Activated naive CD4-positive, alpha-beta T cell (primary cell): ENCODE measurements at places on chromosomes 2 and 18.

DNA sequence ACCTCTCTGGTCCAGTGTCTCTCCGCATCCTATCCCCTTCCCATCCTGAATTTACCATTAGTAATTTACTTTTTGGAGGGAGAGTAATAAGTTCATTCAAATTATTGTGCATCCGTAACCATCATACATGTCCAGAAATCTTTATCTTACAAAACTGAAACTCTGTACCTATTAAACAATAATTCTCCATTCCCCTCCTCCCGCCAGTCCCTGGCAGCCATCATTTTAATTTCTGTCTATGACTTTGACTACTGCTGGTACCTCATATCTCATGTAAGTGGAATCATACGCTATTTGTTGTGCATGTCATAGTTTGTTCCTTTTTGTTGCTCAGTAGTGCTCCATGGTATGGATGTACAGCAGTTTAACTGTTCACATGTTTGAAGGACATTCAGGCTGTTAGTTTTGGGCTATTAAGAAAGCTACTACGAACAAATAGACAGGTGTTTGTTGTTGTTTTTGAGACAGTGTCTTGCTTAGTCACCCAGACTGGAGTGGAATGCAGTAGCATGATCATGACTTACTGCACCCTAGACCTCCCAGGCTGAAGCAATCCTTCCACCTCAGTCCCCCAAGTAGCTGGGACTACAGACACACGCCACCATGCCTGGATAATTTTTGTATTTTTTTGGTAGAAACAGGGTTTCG, 2.0 kb downstream of the LIMS1 start:
- DNase-seq: no peak

GRCh38 chr2:195808189-195808588, 151.2 kb downstream of the SLC39A10 start:
- DNase-seq: no peak

DNA sequence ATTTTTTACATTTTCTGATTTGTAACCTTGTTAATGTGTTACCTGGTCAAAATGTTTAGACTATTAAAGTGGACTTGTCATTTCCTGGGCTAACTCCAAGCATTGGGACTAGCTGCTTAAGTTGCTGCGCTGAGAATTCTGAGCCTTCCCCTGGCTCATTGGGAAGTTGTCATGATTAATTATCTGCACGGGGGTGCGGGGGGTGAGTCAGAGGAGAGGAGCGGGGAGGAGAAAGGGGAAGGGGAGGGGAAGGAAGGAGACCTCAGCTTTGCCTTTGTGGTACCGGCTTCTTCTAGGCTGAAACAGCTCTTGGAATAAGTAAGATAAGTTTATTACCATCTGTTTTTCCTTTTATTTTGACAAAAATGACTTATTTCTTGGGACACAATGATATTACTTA, 52.9 kb upstream of the APCDD1 start:
- DNase-seq: no peak

GRCh38 chr2:209334188-209335017, 89.4 kb upstream of the MAP2 start:
- DNase-seq: no peak

DNA sequence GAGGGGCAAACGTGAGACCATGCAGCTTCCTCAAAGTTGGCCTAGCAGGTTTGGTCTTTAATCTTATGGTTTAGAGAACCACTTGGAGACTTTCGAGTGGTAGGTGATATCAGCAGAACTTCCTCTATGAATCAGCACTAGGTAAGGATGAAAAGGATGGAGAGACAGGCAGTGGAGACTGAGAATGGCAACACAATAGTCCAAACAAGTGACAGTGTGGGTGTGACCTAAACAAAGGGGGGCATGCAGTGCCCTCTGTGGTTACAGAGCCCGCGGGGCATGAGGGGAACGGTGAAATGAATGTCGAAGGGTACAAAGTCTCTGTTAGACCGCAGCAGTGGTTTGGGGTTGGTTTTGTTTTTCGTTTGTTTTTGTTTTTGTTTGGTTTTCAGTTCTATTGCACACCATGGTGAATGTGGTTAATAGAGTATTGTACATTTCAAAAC, 143.9 kb downstream of the L3MBTL4 start:
- DNase-seq: no peak

DNA sequence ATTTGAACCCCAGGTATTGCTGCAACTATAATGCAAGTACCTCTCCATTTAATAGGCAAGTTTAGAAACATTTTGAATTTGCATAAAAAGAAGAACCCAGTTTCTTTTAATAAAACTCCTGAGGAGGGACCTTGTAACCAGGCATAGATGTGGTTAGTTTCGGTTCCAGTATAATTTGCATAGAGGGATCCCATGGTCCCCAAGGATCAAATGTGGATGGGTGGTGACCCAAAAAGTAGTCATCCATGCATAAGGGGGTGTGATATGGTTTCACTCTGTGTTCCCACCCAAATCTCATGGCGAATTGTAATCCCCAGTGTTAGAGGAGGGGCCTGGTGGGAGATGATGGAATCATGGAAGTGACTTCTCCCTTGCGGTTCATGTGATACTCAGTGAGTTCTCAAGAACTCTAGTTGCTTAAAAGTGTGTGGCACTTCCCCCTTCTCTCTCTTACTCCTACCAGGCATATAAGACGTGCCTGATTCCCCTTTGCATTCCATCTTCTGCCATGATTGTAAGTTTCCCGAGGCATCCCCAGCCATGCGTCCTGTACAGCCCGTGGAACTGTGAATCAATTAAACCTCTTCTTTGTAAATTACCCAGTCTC, 40.2 kb upstream of the SKA1 start:
- no peak for DNase-seq

- DNase-seq: no peak
Measured at GRCh38 chr2:102304711-102305611, 6.4 kb upstream of the IL1RL1 start.

GRCh38 chr2:100274076-100274475, 48.2 kb downstream of the LONRF2 start:
- no peak for DNase-seq

GRCh38 chr18:32753656-32754260, 19.1 kb downstream of the KLHL14 start:
- DNase-seq: no peak

DNA sequence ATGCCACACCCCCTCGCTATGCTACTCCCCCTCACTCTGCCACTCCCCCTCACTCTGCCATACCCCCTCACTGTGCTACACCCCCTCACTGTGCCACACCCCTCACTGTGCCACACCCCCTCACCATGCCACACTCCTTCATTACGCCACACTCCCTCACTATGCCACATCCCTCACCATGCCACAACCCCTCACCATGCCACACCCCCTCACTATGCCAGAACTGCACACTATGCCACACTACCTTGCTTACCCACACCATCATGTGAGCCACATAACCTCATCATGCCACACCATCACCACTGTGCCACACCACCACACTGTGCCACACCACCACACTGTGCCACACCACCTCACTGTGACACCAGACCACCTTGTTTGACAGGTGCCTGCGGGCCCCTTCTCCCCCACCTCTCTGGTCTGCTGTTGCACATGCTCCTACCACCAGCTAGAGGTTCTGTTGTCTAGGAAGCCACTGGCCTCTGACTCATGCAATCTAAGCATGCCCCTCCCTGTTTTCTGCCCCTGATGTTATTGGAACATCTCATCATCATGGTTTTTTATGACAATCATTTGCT, 22.0 kb downstream of the MARCHF4 start:
- DNase-seq: no peak

DNA sequence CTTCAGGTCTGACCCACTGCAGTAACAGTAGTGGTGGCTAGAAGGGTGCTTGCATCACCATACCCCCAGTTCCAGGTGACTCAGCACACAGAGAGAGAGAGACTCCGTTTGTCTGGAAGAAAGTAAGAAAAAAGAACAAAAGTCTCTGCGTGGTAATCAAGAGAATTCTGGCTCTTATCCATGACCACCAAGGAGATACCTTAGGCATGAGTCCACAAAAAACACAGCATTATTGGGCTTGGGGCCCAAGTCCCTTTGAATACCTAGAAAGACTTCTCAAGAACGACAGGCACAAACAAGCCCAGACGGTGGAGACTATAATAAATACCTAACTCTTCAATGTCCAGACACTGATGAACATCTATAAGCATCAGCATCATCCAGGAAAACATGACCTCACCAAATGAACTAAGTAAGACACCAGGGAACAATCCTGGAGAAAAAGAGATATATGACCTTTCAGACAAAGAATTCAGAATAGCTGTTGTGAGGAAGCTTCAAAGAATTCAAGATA, 21.7 kb upstream of the BAZ2B start:
- DNase-seq: no peak

DNA sequence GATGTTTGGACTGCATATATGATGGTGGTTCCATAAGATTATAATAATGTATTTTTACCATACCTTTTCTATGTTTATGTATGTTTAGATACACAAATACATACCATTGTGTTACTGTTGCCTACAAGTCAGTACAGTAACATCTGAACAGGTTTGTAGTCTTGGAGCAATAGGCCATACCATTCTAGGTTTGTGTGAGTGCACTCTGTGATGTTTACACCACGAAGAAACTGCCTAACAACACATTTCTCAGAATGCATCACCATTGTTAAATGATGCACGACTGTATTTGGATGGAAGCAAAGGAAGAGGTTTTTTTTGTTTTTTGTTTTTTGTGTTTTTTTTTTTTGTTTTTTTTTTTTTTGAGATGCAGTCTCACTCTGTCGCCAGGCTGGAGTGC, 9.5 kb downstream of the DUSP19 start:
- DNase-seq: no peak
